Stimulated activated CD4-positive, alpha-beta T cell treated with anti-CD3 and anti-CD28 coated beads, Interleukin-1b, Interleukin-23, amount 100 ng/mL, for 4 hours (primary cell): ENCODE measurements at places on chromosomes 4 and X.

DNA sequence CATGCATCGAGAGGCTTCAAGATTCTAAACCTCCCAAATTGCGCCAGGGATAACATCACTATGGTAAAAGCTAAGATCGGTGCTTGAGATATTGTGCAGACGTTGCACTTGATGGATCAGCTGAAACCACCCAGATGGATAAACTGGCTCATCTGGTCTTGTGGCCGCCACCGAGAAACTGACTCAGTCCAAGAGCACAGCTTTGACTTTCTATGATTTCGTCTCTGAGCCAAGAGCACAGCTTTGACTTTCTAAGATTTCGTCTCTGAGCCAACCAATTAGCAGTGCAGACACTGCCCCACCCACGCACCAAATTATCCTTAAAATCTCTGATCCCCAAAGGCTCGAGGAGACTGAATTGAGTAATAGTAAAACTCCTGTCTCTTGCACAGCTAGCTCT, 687.2 kb downstream of the FAM133A start:
- no peak for DNase-seq

DNA sequence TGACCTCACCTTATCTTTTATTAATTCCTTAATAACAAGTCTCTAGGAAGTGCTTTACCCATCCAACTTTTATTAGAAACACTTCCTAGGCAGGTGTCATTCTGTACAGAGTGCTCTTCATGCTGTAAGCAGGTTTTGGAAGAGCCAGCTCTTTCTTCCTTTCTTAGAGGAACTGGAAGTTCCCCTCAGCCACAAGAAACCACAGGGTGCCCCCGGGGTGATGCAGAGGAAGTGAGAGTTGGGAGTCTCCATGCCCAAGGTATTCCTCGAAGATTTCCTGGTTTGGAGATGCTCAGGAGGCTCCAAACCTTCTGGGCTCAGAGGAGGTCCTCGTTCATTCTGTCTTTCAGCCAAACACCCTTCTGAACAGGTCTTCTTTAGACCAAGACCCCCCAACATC, 83.8 kb downstream of the EGF start:
- no peak for DNase-seq

- no peak for DNase-seq
Observed at GRCh38 chr4:101594588-101594987, 195.9 kb upstream of the BANK1 start.

GRCh38 chr4:37662861-37663390, 23.2 kb downstream of the RELL1 start:
- no peak for DNase-seq

- DNase-seq: no peak
Observed at GRCh38 chr4:16864199-16864598, 34.2 kb downstream of the LDB2 start.

GRCh38 chr4:184148738-184149637, 68.7 kb downstream of the ENPP6 start:
- no peak for DNase-seq

- DNase-seq: no peak
Observed at GRCh38 chr4:99052902-99053301, 35.7 kb downstream of the ADH5 start.

- DNase-seq: no peak
Observed at GRCh38 chrX:6067600-6067999, 161.1 kb downstream of the NLGN4X start.

DNA sequence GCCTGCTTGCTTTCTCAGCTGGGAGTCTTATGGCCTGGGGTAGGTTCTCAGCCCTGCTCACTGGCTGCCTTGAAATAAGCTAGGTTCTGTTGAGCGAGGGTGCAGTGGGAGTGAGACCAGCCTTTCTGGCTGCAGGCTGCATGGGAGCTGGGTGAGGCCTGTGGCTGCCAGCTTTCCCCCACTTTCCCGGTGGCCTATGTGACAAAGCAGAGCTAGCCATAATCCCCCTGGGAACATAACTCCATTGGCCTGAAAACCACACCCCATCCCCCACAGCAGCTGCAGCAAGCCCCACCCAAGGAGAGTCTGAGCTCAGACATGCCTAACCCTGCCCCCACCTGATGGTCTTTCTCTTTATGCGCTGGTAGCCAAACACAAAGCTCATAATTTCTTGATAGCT, 118.9 kb downstream of the KLHL4 start:
- no peak for DNase-seq

- no peak for DNase-seq
Observed at GRCh38 chrX:5726224-5726623, 502.4 kb downstream of the NLGN4X start.

GRCh38 chr4:8688041-8688907, 95.7 kb downstream of the CPZ start:
- no peak for DNase-seq

- no peak for DNase-seq
Observed at GRCh38 chr4:25308306-25308705, 4.3 kb upstream of the ZCCHC4 start.

DNA sequence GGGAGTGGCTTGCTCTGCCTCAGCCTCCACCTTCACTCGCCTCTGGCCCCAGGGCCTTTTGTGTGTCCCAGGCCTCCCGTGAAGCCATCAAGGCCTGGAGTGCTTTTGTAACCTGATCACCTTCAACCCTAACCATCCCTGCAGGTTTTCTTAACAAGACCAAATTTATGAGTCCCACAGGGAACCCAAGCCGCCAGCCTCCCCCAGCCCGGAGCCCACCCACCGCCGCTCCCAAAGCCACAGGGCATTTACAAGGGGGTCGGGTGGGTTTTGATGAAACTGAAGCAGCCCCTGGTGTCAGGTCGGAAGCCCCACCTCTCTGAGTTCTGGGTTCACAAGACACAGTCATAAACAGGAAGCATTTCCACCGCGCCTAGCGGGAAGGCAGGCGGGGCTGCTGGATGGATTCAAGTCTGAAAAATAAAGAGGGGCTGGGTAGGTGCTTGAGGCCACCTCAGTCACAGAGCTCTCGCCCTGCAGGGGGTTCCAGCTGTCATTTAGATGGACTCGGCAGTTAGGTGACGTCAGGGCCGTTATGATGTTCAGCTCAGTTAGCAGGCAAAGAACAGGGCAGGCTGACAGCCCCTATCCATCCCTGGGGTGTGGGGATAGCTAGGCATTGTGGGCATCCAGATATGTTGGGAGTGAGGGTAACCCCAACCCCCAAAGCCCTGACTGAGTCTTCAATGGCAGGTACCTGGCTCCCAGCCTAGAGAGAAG, 128.5 kb downstream of the BCOR start:
- DNase-seq: no peak

DNA sequence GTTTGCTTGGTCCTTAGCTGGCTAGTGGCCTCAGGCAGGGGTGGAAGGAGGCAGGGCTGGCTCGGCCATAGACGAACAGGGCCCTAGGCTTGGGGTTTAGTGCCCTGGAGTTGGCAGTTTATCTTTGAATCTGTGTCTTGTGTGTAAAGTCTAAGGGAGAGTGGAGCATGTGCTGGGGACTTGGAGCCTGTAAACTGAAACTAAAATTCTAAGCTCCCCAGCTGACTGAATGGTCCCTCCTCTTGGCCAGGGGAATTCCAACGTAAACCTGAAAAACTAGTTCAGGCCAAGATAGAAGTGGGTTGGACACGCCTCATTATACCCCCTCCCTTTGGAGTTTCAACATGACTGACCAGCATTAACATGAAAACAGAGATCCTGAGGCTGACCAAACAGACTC, 46.1 kb upstream of the GPR78 start:
- DNase-seq: no peak

DNA sequence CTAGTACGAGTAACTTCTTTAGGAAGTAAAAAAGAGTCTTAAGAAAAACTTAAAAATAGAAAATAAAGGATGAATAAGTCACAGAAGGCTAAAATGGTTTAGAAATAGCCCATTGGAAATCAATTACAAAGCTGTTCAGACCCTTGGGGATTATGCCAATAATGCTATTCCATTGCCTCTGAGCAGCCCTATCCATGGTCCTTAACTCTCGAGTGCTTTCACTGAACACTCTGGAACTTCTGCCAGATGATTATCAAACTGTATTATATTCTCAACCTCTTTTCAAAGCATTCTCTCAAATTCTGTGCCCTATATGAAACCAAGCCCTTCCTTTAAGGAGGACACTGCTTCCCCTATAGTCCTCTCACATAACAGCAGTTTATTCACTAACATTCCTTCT, 17.0 kb downstream of the SLC9B1 start:
- no peak for DNase-seq

GRCh38 chrX:724256-724655, 93.7 kb downstream of the SHOX start:
- DNase-seq: no peak

DNA sequence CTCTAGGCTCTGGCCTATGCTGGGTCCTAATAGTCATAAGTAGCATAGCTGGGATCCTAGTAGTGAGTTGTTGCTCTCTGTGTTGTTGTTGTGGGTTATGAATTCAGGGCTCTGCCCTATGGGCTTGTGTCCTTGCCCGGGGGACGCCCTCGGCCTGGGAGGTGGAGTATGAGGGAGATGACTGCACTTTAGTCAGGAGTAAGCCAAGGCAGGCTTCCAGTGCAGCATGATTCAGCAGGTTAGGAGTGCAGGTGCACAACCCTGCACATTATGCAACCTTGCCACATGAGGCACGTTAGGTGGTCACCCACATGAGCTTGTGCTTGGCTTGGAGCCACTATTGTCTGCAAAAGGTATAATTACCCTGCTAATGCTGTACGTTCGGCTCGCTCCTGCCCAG, 58.4 kb upstream of the CCDC149 start:
- DNase-seq: no peak

GRCh38 chrX:49934148-49934547, 11.8 kb downstream of the CLCN5 start:
- no peak for DNase-seq

DNA sequence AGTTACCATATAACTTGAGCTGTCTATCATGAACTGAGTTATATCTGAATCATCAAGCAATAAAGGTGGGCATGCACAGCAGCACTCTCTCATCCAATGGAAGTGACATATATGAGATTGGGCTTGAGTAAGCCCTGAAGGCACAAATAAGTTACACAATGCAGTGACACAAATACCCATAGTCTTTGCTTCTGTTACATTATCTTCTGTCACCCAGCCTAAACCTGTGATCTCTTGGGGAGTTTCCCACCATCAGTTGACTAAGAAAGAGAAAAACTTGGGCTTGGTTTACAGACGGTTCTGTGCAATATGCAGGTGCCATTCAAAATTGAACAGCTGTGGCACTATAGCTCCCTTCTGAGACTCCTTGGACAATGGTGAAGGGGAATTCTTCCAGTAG, 138.8 kb upstream of the IL15 start:
- DNase-seq: no peak

DNA sequence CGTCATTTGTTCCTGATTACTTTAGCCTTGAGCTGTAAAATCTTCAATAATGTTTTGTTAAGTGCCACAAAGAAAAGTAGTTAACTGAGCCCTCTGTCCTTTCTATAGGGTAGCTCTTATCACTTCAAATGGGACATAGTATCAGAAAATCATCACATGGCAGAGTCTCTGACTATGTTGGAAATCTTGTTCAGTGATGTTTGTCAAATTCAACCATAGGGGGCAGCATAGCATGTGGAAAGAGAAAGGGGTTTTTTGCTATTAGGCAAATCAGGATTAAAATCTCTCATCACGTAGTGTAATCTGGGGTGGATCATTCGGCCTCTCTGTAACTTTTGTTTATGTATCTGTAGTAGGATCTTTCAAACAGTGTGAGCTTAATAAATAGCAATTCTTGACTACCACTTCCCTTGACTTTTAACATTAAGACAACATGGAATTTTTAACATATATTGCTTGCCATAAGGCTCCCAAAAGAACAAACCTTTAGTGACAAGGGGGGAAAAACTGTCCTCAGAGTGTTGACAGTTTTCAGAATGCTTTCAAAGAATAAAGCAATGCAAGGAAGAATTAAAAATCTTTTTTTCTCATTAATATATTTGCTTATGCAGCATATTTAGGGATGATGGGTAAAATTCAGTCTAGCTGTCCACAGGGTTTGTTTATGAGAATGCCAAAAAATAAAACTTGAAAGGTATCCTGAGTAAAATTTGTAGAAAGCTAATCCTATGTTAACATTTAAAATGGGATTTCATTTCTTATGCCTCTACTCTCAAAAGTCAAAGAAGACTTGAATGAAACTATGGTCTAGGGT, 127.2 kb downstream of the FBXW7 start:
- DNase-seq: no peak

GRCh38 chr4:148312956-148313490, 129.2 kb downstream of the NR3C2 start:
- DNase-seq: no peak

DNA sequence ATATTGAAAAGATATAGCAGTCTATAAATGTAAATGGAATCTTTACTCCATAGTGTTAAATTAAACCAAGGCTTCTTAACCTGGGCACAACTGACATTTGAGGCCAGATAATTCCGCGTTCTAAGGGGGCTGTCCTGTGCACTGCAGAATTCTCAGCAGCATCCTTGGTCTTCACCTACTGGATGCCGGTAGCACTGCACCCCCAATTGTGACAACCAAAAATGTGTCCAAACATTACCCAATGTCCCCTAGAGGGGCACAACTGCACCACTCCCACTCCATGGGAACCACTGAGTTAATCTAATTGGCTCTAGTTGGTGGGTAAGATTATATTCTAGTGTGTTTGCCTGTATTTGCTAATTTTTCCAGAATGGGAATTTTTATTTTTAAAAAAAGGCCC, 16.6 kb downstream of the AP1S2 start:
- no peak for DNase-seq

DNA sequence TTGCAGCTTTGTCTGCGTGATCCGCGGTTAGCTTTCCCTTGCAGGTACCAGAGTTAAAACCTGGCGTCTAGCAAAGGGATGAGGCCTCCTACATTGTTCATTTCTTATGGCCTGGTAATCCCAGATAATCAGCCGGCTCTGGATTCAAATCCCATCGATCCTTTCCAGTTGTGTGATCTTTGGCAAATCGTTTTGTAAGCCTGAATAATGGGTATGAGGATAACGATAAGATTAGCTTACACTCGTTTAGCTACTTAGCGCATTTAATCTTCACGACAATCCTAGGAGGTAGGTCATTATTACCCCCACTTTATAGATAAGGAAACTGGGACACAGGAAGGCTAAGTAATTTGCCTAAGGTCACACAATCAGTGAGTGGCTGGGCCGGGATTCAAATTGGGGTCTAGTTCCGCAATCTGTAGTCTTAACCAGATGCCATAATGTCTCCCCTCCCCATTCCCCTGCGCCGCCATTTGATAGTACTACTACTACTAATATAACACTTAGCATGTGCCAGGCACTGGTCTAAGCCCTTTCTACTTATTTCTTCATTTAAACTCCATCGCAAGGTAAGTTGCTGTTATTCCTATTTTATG, 1.7 kb upstream of the UBA1 start:
- DNase-seq: no peak

GRCh38 chrX:103756736-103757135, 19.9 kb upstream of the PLP1 start:
- DNase-seq: no peak
